Spleen (tissue), 13 donors: ENCODE measurements at places on chromosomes 2 and 18. TPM values are rescaled to one million over a fixed set of nuclear protein-coding genes. Genes with fewer than 3 reads are reported as not detected.
A peak's percentile ranks its signal among the peaks of the same experiment; 100 is the strongest.

- no peaks in the 10 kb centered on the region for H3K4me1 ChIP-seq
- DNase-seq, result peak; percentile 22
- H3K4me3 ChIP-seq, result no peak overlapping the region
- no peaks in the 10 kb centered on the region for H3K27me3 ChIP-seq
- no peak overlapping the region for H3K27ac ChIP-seq
These were observed 72.4 kb upstream of the HS6ST1 start for GRCh38 chr2:128390991-128391630.

DNA sequence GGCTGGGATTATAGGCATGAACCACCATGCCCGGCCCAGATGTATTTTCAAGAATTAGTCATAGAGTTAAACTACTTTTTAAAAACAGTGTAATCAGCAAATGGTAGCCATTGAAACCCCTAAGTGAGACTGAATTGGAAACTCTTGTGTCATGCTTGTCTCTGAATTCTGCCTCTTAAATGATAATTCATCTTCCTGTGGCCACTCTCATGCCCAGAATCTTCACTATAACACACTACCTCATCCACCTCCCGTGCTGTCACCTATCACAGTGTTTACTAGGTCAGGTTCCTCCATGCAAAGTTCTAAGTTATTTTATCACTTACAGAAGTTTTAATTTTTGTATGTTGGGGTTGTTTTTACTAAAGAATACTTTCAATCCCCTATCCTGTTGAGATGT, 197.5 kb downstream of the PHLPP1 start:
- H3K36me3 ChIP-seq, result no peaks in the 10 kb centered on the region
- H3K4me3 ChIP-seq, result no peak overlapping the region
- DNase-seq, result no peak
- no peak overlapping the region for H3K27ac ChIP-seq
- H3K4me1 ChIP-seq, result no peaks in the 10 kb centered on the region

- H3K27me3 ChIP-seq, result no peaks in the 10 kb centered on the region
- no peak overlapping the region for H3K27ac ChIP-seq
- no peak for DNase-seq
- no peaks in the 10 kb centered on the region for H3K36me3 ChIP-seq
These were observed 60.8 kb downstream of the MC4R start for GRCh38 chr18:60311676-60312360.

DNA sequence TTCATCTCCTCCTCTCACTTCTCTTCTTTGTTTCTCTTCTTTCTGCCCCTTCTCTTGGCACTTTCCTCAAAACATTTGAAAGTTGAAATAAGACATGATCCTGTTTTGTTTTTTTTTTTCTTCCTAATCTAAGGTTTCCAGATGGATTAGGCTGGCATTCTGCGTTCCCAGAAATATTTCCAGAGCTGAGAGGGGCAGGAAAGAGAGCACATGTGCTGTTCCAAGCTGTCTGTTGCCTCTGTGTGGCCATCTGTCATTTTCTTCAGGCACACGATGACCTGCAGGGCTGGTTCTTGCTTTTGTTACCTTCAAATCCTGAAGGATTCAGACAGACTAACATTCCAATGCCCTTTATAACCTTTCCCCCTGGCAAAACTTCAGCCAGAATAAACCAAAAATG, 142.9 kb downstream of the RNF144A start:
- H3K4me3 ChIP-seq, result no peak overlapping the region
- no peaks in the 10 kb centered on the region for H3K27me3 ChIP-seq
- H3K27ac ChIP-seq, result no peak overlapping the region
- no peak for DNase-seq

DNA sequence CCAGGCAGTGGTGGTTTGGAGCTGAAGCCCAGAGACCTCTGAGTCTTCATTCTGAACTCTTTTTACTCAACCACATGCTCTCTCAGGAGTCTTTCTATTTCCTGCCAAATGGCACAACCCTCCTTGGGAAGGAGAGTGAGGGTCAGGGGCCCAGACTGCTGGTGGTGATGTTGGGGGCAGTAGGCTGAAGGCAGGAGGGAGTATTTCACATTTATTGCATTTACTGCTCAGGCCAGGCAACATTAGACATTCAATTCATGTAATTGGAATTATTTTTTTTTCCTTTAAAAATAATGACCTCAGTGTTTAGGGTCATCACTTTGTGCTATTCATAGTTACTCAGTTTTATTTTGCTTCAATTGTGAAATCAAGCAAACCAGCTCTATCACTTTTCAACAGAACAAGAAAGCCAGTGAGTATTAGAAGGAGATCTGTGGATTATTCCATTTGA, 311.3 kb upstream of the NT5C1B start:
- no peaks in the 10 kb centered on the region for H3K36me3 ChIP-seq
- no peak overlapping the region for H3K4me3 ChIP-seq
- DNase-seq, result no peak
- H3K27ac ChIP-seq, result no peak overlapping the region
- H3K4me1 ChIP-seq, result no peaks in the 10 kb centered on the region

DNA sequence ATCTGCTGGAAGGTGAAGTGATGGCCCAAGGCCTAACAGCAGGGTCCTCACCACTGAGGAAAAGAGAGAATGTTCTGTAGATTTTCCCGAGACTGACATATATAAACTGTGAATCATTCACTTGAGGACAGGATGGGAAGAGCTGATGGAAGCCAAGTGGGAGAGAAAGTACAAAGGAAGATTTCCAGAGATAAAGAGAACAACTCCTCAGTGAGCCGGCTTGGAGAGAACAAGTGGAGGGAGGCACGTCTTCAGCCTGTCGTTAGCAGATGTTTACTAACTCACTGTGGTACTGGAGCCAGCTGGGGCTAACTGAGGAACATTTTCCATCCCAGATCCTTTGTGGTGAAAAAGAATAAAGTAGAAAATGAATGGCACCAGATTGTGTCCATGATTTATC, 552.9 kb upstream of the TNP1 start:
- no peak for DNase-seq
- no peaks in the 10 kb centered on the region for H3K4me1 ChIP-seq
- H3K4me3 ChIP-seq, result no peak overlapping the region
- H3K27me3 ChIP-seq, result no peaks in the 10 kb centered on the region
- peak overlapping the region; percentile 26 for H3K27ac ChIP-seq
- H3K36me3 ChIP-seq, result no peaks in the 10 kb centered on the region

HNRNPLL gene
- 33.9 TPM for total RNA-seq
